ENCODE measurements at places on chromosomes 2 and 18.

DNA sequence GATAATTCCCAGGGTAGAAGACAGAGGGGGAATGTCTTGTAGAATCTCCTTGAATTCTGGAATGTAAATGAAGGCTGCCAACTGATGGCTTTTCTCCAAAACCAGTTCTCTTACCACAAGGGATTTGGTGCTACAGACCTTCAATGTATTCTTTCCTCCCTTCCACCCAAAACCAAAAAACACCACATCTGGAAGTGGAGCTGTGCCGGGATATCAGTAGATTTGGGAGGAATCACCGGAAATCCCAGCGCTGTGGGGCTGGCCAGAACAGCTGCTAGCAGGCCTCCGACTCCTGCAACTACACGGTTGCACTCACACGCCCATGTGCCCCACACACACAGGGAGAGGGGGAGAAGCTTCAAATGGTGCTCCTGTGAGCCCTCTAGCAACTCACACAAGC is 45.7 kb downstream of the RPL31 start:
- no peak for DNase-seq

- no peak for DNase-seq
Observed at GRCh38 chr2:10601866-10602566, 87.8 kb downstream of the NOL10 start.

- DNase-seq: no peak
Observed at GRCh38 chr18:56433919-56434318, 204.5 kb downstream of the TXNL1 start.

DNA sequence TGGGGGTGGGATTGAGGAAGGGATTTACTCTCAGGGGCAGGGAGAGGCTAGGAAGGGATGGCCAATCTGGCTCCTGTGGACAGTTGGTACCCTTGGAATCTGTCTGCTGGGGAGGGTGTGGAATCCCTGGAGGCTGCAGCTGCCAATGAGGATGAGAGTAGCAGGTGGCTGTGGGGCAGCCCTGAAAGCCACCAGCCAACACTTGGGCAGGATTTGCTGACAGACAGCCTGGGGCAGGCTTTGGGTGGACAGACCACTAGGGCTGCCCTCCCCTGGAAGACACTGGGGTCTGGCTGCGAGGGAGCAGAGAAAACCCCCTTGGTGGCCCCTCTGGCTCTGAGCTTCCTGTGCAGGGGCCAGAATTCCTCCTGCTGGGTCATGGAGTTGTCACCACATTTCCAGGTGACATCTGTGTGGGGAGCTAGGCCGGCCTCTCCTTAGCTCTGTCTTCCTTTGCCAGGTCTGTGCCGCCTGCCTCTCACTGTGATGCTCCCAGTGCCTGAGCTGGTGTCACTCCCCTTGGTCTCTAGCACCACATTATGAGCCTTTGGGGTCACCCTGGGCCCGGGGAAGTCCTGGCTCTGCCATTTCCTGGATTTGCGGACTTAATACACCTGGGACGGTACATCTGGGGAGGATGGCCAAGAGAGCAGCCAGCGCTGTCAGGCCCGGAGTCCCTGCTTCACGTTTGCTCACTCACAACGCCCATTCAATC is 13.4 kb upstream of the ARHGEF4 start:
- DNase-seq: no peak

GRCh38 chr2:128458505-128458904 is 139.8 kb upstream of the HS6ST1 start:
- no peak for DNase-seq

DNA sequence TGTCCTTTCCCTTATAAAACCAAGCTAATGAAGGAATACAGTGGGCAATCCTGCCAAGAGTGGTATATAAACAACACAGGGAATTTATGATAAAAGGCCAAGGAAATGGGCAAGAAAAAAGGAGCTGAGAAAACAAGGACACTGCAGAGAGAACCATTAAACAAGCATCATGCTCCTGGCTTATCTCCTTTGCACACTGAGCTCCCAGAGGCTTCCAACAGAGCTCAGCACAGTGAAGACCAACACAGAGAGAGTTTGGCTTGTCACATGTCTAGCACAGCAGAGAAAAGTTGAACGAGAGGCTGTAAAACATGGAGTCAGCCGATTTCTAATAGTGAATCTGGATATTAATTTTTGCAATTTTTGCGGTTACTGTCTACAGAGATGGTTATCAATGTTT is 68.0 kb upstream of the KLF7 start:
- no peak for DNase-seq

GRCh38 chr2:229273723-229274338 is 2.7 kb upstream of the PID1 start:
- peak; percentile 40 for DNase-seq

DNA sequence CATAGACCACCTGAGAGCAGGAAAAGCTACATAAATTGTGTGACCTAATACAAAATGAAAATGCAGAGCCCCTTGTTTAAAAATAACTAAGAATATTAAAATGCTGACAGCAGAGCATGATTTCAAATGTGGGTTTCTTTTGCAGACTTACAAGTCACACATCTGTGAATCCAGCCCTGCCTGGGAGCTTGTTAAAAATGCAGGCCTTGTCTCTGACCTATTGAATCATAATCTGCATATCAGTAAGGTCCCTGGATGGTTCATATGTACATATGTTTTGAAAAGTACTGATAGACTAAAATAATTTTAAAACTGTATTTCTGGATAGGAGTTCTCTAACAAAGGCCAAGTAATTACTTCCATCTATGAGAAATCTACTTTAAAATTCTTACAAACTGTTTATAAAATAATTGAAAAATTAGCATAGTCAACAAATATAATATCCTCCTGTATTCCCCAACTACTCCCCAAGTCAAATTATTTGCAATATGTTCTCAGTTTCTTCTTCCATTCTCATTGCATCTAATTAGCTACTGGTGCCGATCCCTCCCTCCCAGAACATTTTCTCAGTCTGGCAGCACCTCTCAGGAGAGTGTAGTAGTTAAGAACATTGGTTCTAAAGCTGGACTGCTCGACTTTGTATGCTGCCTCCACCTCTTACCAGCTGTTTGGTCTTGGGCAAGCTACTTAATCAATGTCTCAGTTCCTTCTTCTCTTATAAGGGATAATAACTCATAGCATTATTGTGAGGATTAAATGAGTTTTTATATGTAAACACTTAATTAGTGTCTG is 1040.4 kb upstream of the CDH2 start:
- no peak for DNase-seq

DNA sequence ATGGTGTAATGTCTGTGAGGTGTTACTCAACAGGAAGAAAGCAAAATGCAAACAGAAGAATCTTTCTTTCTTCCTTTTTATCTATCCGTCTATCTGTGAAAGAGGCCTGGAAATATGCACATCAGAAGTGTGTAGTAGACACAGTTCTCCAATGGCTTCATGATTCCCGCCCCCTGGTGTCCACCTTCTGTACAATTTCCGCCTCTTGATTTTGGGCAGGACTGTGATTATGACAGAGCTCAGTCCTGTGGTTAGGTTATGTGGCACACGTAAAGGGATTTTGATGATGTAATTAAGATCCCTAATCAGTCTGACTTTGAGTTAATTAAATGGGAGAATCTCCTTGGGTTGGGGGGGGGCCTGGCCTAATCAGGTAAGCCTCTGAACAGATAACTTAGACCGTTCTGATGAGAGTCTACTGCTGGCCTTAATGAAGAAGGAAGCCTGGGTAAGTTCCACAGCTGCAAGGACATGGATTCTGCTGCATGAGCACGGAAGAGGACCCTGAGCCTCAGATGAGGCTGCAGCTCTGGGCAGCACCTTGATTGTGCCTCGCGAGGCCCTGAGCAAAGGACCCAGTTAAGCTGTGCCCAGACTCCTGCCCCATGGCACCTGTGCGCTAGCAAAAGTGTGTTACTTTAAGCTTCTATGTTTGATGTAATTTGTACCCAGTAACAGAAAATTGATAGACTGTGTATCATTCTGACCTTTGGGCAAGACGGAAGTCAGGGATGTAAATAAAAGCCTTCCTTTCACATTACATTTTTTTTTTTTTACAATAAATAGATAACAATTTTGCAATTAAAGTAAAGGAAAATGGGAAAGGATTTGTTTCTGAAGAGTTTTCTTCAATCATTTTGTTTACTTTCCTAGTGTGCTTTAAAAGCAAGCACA is 11.3 kb upstream of the KCNF1 start:
- peak; percentile 47 for DNase-seq

DNA sequence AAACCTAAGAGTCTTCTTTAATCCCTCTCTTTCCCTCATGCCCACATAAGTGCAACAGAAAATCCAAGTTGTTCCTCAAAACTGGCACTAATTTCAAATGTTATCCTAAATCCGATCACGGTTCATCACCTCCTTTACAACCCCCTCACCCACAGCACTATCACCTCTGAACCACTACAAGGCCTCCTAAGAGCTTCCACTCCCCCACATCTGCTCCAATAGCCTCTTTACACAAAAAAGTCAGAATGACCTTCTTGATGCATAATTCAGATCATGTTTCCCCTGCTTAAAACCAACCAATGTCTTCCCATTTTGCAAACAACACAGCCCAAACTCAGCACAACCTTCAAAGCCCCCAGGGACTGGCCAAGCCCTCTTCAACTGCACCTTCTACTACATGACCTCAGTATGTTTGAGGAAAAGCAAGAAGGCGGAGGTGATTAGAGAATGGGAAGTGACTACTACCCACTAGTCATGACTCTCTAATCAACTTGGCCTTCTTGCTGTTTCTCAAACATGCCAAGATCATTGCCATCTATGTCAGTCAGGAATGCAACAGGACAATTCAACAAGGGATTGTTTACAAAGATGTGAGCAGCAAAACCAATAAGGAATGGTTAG is 34.6 kb upstream of the GCC2 start:
- DNase-seq: no peak

GRCh38 chr18:11741505-11742145 is 52.6 kb downstream of the GNAL start:
- DNase-seq: peak; percentile 13

GRCh38 chr2:128008074-128008672 is 19.7 kb downstream of the SAP130 start:
- no peak for DNase-seq

DNA sequence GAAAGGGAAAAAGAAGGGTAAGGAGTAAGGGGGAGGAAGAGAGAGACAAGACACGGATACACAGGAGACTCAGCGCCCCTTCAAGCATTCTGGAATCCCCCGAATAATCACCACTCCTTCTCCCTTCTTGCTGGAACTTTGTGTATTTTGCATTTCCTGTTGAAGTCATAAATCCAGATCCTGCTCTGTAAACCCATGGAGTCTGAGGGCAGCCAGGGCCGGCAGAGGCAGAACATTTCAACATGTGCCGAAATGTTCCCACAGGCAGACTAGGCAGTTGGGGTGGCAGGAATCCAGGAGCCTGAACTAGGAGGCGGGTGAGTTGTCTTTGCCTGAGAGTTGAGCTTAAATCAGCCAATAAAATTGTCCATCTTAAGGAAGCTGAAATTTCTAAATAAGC is 193.1 kb downstream of the SH3RF3 start:
- DNase-seq: no peak

DNA sequence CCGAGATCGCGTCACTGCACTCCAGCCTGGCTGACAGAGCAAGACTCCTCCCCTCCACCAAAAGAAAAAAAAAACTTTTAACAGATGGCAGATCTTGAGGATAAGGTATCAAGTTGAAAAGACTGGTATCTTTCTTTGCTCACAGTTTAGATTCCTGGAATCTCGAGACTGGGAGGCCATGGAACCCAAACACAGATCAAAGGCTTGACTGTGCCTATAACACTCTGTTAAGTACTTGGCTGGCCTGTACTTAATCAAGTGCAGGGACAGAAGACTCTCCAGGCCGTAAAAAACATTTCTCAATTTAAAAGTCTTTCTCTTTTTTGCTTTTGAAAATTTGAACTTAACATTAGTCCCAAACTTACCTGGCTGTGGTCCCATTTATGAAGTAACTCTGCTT is 107.1 kb upstream of the ZNF516 start:
- no peak for DNase-seq

DNA sequence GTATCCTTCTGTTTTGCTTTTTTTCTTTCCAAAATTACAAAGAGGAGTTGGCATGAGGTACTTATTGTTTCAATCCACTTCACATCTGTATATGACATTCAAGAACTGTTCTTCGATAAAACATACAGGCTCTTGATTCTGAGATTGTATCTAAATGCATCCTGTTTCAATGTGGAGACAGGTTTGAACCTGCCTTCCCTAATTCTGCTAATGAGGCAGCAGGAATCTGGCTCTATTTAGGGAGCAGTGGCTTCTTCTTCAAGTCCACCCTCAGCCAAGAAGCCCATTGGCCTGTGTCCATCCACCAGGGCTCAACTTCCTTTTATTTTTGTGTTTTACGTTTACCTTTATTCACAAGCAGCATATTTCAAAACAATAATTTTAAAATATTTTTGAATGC is 84.8 kb upstream of the PIK3C3 start:
- DNase-seq: no peak

GRCh38 chr2:231800493-231801091 is 14.3 kb downstream of the COPS7B start:
- peak; percentile 21 for DNase-seq

- DNase-seq: no peak
Observed at GRCh38 chr2:166404831-166405568, 29.3 kb upstream of the SCN9A start.

DNA sequence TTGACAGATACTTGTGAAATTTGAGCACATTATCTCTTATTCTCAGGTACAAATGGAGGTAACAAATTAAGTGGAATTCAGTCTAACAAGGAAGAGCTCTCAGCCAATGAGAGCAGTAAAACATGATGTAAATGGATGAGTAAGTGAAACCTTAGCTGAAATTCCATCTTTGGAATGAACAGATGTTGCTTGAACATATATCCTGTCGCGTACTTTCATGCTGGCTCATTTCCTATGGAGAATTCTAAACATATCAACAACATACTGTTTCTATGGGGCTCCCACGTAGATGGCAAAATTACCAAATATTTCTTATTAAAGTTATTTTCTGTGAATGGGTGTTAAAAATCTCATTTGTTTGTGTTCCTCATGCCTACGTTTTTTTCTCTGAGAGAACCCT is 256.3 kb upstream of the LINC00305 start:
- DNase-seq: no peak

- DNase-seq: no peak
Observed at GRCh38 chr2:119545754-119546446, 1.7 kb downstream of the CFAP221 start.

DNA sequence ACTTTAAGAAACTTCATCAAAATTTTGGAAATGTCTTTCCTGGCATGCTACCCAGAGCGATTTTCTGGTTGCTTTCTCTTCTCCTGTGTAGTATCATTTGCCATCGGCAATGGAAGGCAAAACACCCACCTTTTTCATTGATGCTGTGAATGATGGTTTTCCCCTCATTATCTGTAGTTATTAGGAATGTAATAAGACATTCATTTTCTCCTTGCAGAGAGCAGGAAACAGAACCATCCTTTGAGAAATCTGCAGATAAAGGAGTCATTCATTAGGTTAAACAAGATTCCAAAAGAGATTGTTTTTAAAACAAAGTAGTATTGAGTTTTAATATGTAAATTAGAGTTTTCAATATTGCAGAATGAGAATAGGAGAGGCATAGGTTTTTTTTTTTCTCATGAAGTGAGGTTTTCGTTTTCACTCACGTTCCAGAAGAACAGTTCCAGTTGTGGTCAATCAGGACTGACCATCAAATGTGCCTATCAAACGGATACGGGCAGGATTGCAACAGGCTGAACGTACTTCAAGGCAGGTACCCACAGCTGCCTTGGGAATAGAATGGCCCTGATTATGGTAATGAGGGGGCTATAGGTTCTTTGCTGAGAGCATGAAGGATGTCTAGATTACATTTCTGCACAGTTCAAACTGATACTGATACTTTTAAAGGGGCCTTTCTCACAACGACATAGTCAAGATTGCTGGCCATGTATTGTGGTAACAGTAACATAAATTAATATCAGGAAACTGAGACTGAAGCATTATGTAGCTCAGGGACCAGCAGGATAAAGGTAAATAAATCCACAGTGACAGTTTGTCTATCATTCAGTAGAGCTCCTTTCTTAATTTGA is 49.8 kb upstream of the PLA2R1 start:
- no peak for DNase-seq

- DNase-seq: no peak
Observed at GRCh38 chr2:223019987-223020717, 31.8 kb upstream of the KCNE4 start.
